ENCODE measurements at places on chromosomes 1 and 21. TPM values are rescaled to one million over a fixed set of nuclear protein-coding genes. Genes with fewer than 3 reads are reported as not detected.

Gene S100A6
- total RNA-seq, result 3,480 TPM

Gene IRF6
- total RNA-seq, result 0.19 TPM

Gene PTPRU
- 7.1 TPM for total RNA-seq

Gene RGS4
- not detected for total RNA-seq

Gene CLEC20A
- not detected for total RNA-seq

All from A549 treated with Mapracorat at 1 μM for 4 hours (cell line).